ENCODE measurements at places on chromosomes 11 and 22. TPM values are rescaled to one million over a fixed set of nuclear protein-coding genes. Genes with fewer than 3 reads are reported as not detected.

EXPH5 gene
- 1.8 TPM for total RNA-seq

PARVA gene
- 2.9 TPM for total RNA-seq

FGF3 gene
- total RNA-seq, result 0.19 TPM

FBXO3 gene
- 33.9 TPM for total RNA-seq

TUB gene
- total RNA-seq, result 2.5 TPM

ROBO4 gene
- total RNA-seq, result 1.5 TPM

TRIM34 gene
- 15.0 TPM for total RNA-seq

RIMBP3B gene
- total RNA-seq, result 0.85 TPM

SYVN1 gene
- 3.6 TPM for total RNA-seq

CELSR1 gene
- total RNA-seq, result 3.7 TPM

ZNF214 gene
- 0.57 TPM for total RNA-seq

PKP3 gene
- total RNA-seq, result 7.7 TPM

CLTCL1 gene
- 9.5 TPM for total RNA-seq

CCDC73 gene
- 0.05 TPM for total RNA-seq

GLYAT gene
- total RNA-seq, result not detected

ARCN1 gene
- 61.4 TPM for total RNA-seq

OR5A1 gene
- not detected for total RNA-seq

KCNQ1 gene
- 0.94 TPM for total RNA-seq

RFPL1 gene
- total RNA-seq, result 0.05 TPM
